Naive thymus-derived CD8-positive, alpha-beta T cell (primary cell): ENCODE measurements at places on chromosomes 5 and 9. TPM values are rescaled to one million over a fixed set of nuclear protein-coding genes. Genes with fewer than 3 reads are reported as not detected.

CFAP77 gene
- total RNA-seq = not detected

SLC45A2 gene
- 0.93 TPM for total RNA-seq

NUTM2G gene
- not detected for total RNA-seq

LCNL1 gene
- 0.74 TPM for total RNA-seq

GRCh38 chr5:10707198-10708142 is 53.6 kb downstream of the DAP start:
- DNase-seq = no peak

- DNase-seq = no peak
These were observed 90.1 kb downstream of the STARD4 start for GRCh38 chr5:111422245-111422644.

- no peak for DNase-seq
These were observed 476.0 kb downstream of the ZSWIM6 start for GRCh38 chr5:61808091-61808490.

DNA sequence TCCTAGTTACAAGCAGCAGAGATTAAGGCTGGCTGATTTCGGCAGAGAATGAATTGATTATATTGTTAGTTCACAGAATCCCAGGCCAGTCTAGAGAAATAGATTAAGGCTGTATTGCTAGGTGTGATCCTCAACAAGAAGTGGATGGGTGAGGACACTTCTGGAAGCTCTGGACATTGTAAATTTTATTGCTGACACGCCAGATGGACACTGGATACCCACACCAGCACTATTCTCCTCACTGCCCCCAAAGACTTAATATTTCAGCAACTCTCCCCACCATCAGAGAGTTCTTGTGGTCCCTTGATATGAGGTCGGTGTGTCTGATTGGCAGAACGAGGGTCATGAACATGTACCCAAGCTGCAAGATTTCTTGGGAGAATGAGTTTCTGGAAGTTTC is 171.6 kb upstream of the EGFLAM start:
- no peak for DNase-seq

- no peak for DNase-seq
These were observed 9.3 kb downstream of the LIX1 start for GRCh38 chr5:97133101-97133500.

- DNase-seq = no peak
These were observed 33.7 kb downstream of the OSTF1 start for GRCh38 chr9:75121914-75122558.

- DNase-seq = no peak
These were observed 4.6 kb downstream of the ARAP3 start for GRCh38 chr5:141677415-141677814.

DNA sequence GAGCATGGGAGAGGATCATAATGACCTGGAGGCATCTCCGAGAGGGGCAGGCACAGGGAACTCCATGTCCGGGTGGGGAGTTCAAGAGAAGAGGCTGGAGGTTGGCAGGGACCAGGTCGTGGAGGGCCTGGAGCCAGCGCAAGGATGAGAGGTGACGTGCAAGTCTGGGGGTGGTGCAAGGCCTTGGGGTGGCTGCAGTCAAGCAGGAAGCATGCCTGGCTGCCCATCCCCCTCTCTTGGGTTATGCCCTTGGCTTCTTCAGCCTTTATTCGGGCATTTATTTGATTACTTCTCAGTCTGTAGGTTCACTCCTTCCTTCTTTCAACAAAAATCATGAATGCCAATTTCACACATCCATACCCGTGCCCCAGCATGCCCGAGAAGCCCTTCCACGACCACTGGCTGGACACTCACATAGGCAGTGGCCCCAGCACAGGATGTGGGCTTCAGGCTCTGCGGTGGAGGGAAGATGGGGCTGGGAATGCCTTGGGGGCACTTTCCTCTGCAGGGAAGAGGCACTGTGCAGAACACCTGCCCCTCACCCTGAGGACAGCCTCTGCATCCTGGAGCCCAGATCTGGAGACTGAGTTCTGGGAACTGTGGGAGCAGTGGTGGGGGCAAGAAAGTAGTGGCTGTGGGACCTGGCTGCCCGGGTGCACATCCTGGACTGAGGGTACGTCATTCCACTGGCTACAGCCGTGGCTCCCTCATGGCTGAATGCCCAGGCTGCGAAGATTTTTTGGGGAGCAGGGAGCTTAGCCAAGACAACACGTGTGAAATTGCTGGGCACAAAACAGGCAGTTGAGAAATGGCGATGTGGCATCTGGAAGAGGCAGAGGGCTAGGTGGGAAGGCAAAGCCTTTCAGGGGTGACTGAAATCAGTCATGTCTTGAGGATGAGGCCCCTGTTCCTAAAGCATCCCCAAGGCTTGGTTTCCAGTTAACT is 38.6 kb downstream of the CRB2 start:
- DNase-seq = no peak

DNA sequence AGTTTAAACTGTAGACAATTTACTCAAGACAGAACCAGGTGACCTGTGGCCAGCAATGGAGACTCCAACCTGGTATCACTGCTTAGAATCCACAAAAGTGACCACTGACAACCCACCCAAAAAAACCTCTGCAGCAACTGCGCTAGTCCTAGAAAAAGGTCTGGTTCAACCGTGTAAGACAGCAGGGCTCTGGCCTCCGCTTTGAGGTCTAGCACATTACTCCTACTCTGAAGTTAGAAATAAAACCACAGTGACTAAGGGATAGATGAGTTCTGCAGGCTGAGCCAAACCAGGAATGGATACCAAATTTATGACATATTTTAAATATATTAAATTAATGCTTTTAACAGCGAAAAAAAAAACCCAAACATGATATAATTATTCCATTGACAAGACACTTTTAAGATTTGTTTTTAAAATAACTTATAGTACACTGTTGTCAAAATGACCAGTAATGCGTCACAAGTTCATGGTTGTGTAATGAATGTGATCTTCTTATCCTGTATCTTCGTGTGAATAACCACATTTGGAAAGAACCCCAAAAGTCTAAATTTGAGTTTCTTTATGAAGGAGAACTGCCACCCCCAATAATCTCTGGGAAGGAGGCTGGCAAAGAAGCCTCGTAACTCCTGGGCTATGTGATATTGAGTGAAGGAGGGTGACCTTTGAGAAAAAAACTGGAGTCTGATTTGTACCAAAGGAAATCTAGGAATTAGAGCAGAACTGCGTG is 101.9 kb upstream of the SLC44A1 start:
- DNase-seq = no peak

DNA sequence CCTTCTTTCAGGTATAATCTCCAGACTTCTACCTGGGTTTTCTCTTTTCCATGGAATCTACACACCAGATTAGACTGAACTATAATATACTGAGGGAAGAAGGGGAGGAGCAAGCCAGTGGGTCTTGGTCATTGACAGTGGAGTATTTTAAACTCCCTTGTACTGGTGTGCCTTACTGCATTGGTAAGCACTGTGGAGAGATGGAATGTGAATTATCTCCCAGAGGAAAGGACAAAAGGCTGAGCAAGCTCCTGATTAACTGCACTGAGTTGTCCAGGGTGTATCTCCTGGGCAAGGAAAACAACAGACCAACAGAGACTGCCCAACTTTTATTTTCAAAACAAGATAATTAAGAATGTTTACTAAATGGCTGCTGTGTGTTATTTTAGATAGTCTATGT is 29.8 kb upstream of the SLCO6A1 start:
- no peak for DNase-seq
